Osteoblast (primary cell): ENCODE measurements at places on chromosomes 7 and 10.

- no peak overlapping the region for H3K4me3 ChIP-seq
- H3K36me3 ChIP-seq: peaks cover 38% of the 10 kb centered on the region
- no peaks in the 10 kb centered on the region for H3K27me3 ChIP-seq
- no peak overlapping the region for H3K27ac ChIP-seq
Observed at GRCh38 chr10:70432101-70432500, 9.4 kb downstream of the NODAL start.

- H3K4me1 ChIP-seq: peaks cover 5% of the 10 kb centered on the region
- no peak overlapping the region for H3K27ac ChIP-seq
- H3K4me3 ChIP-seq: no peak overlapping the region
- H3K27me3 ChIP-seq: peaks cover 3% of the 10 kb centered on the region
Observed at GRCh38 chr10:70546584-70546983, 56.0 kb downstream of the PRF1 start.

- no peak overlapping the region for H3K27ac ChIP-seq
- no peaks in the 10 kb centered on the region for H3K4me1 ChIP-seq
- no peaks in the 10 kb centered on the region for H3K36me3 ChIP-seq
Observed at GRCh38 chr10:108877095-108877561, 1046.2 kb downstream of the XPNPEP1 start.

DNA sequence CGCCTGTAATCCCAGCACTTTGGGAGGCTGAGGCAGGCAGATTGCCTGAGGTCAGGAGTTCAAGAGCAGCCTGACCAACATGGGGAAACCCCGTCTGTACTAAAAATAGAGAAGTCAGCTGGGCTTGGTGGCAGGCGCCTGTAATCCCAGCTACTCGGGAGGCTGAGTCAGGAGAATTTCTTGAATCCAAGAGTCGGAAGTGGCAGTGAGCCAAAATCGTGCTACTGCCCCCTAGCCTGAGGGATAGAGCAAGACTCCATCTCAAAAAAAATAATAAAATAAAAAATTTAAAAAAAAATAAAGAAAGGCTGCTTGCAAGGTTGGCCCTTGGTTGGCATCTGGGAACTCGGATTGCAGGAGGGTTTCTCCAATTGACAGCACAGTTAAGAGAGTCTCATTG is 221.6 kb downstream of the DGKI start:
- no peaks in the 10 kb centered on the region for H3K36me3 ChIP-seq
- H3K4me3 ChIP-seq: no peak overlapping the region
- H3K27ac ChIP-seq: no peak overlapping the region
- no peaks in the 10 kb centered on the region for H3K4me1 ChIP-seq
- H3K27me3 ChIP-seq: no peaks in the 10 kb centered on the region

GRCh38 chr7:69598081-69598486 is at the start of gene AUTS2:
Gene AUTS2, plus strand, starts transcription at chr7:69598475. Its CDS starts 1,179 bp downstream, at chr7:69599654.
- H3K27ac ChIP-seq: no peak within 1 kb of the TSS
- peaks cover 5% of the 10 kb centered on the region for H3K4me1 ChIP-seq
- H3K36me3 ChIP-seq: no peaks in the 10 kb centered on the region
- H3K4me3 ChIP-seq: peak within 1 kb of the TSS; percentile 88

GRCh38 chr10:97546456-97547270 is 25.9 kb upstream of the ANKRD2 start:
- H3K4me3 ChIP-seq: no peak overlapping the region
- peaks cover 28% of the 10 kb centered on the region for H3K4me1 ChIP-seq
- no peaks in the 10 kb centered on the region for H3K27me3 ChIP-seq
- DNase-seq: no peak
- no peaks in the 10 kb centered on the region for H3K36me3 ChIP-seq

GRCh38 chr7:114957444-114957843 is 35.5 kb downstream of the MDFIC start:
- no peak overlapping the region for H3K27ac ChIP-seq
- H3K4me3 ChIP-seq: no peak overlapping the region
- peaks cover 16% of the 10 kb centered on the region for H3K4me1 ChIP-seq
- H3K27me3 ChIP-seq: no peaks in the 10 kb centered on the region

DNA sequence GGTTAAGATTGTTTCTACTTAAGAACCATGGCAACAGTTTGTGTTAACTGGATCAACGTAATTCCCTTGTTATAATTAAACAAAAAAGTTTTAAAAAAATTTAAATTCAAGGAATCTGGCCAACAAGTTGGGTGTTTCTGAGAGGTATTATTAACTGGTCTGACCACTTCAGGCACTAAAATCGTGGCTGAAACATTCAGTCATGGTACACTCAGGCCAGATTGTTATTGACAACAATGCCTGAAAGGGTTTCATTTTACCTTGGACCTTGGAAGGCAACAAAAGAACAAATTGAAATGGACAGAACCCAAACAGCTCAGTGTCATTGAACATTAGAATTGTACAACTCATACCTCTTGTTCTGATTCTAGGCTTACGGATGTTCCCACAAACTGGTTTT is 103.3 kb upstream of the ARMC3 start:
- peaks cover 30% of the 10 kb centered on the region for H3K4me1 ChIP-seq
- H3K27ac ChIP-seq: peak overlapping the region; percentile 59
- H3K27me3 ChIP-seq: no peaks in the 10 kb centered on the region
- peak overlapping the region; percentile 37 for H3K4me3 ChIP-seq

DNA sequence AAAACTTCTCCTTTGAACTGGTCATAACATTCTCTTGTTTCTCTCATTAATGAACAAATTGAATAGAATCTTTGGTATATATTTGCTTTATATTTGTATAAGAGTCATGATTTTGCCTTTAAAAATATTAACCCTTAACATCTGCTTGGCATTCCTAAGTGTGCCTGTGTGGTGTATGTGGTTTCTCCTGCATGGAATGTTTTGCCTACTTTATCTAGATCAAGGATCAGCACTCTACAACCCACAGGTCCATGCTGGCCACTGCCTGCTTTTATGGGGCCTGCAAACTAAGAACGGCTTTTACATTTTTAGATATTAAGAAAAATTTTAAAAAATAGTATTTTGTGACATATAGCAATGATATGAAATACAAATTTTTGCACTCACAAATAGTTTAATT is 4.3 kb upstream of the LAMB4 start:
- H3K27ac ChIP-seq: no peak overlapping the region
- no peaks in the 10 kb centered on the region for H3K36me3 ChIP-seq
- no peak overlapping the region for H3K4me3 ChIP-seq
- no peak for DNase-seq

GRCh38 chr7:113371416-113372043 is 253.2 kb upstream of the SMIM30 start:
- no peaks in the 10 kb centered on the region for H3K36me3 ChIP-seq
- H3K27ac ChIP-seq: no peak overlapping the region
- DNase-seq: no peak
- no peaks in the 10 kb centered on the region for H3K27me3 ChIP-seq

GRCh38 chr7:118158766-118159165 is 25.2 kb upstream of the LSM8 start:
- no peak overlapping the region for H3K27ac ChIP-seq
- H3K4me1 ChIP-seq: no peaks in the 10 kb centered on the region
- H3K4me3 ChIP-seq: no peak overlapping the region
- H3K27me3 ChIP-seq: no peaks in the 10 kb centered on the region
- H3K36me3 ChIP-seq: no peaks in the 10 kb centered on the region

GRCh38 chr7:98458090-98458875 is 57.4 kb upstream of the BAIAP2L1 start:
- DNase-seq: no peak
- no peaks in the 10 kb centered on the region for H3K27me3 ChIP-seq
- H3K36me3 ChIP-seq: no peaks in the 10 kb centered on the region
- H3K4me1 ChIP-seq: no peaks in the 10 kb centered on the region

- no peaks in the 10 kb centered on the region for H3K27me3 ChIP-seq
- H3K4me1 ChIP-seq: no peaks in the 10 kb centered on the region
- no peak for DNase-seq
- no peaks in the 10 kb centered on the region for H3K36me3 ChIP-seq
- no peak overlapping the region for H3K27ac ChIP-seq
Observed at GRCh38 chr10:42850931-42851330, 68.3 kb downstream of the BMS1 start.

DNA sequence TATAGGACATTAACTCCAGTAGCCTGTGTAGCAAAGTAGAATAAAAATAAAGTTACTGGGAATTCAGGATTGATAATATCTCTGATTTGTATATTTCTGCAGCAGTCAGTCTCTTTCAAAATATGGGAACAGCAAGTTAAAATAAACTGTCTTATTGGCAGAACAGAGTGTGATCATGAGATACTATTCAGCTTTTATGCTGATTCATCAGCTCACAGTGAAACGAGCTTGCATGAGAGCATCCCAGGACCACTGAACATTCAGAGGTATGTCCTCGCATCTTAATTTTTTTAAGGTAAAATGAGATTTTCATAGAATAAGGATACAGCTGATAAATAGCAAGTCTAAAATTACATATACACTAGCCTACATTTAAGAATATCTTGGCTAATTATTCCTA is 282.5 kb upstream of the MYO3A start:
- no peak overlapping the region for H3K27ac ChIP-seq
- DNase-seq: no peak
- H3K4me3 ChIP-seq: no peak overlapping the region
- H3K4me1 ChIP-seq: no peaks in the 10 kb centered on the region
- H3K27me3 ChIP-seq: no peaks in the 10 kb centered on the region

GRCh38 chr10:17665747-17666146 is 21.8 kb downstream of the STAM start:
- H3K27me3 ChIP-seq: no peaks in the 10 kb centered on the region
- H3K27ac ChIP-seq: peak overlapping the region; percentile 93
- peak; percentile 69 for DNase-seq
- peaks cover 4% of the 10 kb centered on the region for H3K36me3 ChIP-seq
